ENCODE measurements at places on chromosomes 5 and 9. TPM values are rescaled to one million over a fixed set of nuclear protein-coding genes. Genes with fewer than 3 reads are reported as not detected.

ENC1 gene
- 4.8 TPM for total RNA-seq

DNA sequence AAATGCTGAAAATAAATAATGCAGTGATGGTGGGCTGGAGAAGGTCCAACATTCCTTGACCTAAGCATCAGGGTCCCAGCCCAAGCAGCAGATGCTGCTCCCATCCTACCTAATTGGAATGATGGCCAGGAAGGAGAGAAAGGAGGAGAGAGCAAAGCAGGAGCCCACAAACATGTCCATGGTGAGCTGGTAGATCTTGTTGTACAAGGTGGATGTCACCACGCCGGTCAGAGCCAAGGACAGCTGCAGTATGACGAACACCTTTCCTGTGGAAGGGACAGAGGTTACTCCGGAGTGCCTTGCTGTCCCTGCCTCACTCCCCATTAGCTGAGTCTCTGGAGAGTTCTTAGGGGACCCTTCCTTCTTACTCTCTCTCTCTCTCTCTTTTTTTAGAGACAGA lies 4.3 kb downstream of the SLC46A2 start:
- H3K27me3 ChIP-seq: no peaks in the 10 kb centered on the region
- H3K27ac ChIP-seq: no peak overlapping the region
- H3K4me3 ChIP-seq: no peak overlapping the region
- H3K4me1 ChIP-seq: no peaks in the 10 kb centered on the region

DNA sequence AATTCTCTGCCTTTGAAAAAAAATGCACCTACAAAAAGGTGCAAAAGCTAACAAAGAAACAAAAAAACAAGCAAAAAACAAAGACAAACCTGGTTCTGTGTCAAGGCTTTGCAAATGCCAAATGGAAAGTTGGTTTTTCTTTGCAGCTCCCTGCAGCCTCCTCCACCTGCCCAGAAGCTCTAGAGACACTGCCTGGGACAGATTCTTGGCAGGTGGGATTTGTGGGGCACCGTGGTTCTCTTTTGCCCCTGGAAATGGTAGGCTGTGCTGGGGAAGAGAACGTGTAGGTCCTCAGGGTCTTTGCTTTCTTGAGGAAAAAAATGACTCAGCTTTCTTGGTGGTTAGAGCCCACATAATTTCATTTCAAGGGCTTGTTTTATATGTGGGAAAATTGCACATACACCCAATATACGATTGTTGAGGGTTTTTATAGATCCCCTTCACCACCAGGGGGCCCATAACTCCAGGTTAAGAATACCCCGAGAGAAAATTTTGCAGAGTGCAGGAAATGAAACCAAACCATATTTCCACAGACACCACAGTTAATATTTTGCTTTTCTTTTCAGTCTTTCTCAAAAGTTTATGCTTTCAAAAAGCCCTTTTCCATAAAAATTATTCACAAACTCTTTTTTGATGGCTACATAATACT lies 58.7 kb downstream of the NXNL2 start:
- no peaks in the 10 kb centered on the region for H3K36me3 ChIP-seq
- no peaks in the 10 kb centered on the region for H3K27me3 ChIP-seq
- H3K27ac ChIP-seq: no peak overlapping the region
- no peak overlapping the region for H3K4me3 ChIP-seq
- no peaks in the 10 kb centered on the region for H3K4me1 ChIP-seq
- no peak for DNase-seq

CLIC3 gene
- 7.0 TPM for total RNA-seq

DBH gene
- total RNA-seq: not detected

DNA sequence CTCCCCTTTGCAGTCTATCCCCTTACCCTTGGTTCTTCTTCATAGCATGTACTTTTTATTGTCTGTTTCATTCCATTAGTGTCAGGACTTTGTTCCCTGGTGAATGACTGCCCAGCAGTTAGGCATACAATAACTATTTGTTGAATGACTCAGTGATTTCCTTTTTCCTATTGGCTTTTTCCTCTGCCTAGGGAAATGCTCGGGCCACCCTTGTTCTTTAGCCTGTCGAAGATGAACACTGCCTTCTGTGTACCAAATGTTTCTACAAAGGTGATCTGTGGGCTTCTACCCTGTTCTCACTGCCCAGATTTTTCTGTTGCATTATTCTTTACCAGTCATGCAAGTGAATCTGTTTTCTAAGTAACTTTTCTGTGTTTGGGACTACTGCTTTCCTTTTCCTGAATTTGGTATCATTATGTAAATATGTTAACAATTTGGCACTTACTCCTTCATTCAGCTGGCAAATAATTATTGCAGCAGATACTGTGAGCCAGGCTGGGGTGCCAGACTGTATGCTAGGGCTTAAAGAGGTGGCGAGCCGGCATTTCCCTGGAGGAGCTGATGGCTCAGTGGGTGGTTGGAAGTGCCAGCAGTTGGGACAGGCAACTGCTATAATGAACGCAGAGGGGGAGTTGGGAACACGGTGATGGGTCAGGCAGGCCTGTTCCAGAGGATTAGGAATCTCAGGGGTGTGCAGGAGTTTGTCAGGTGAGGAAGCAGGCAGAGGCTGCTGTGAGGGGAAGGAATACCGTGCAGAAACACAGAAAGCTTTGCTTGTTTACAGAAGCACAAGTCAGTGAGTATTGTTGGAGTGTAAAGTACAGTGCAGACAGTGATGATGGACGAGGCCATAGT lies 30.6 kb downstream of the KDM4C start:
- no peaks in the 10 kb centered on the region for H3K4me1 ChIP-seq
- no peak overlapping the region for H3K27ac ChIP-seq
- H3K36me3 ChIP-seq: no peaks in the 10 kb centered on the region
- no peak overlapping the region for H3K4me3 ChIP-seq
- no peaks in the 10 kb centered on the region for H3K27me3 ChIP-seq

- no peaks in the 10 kb centered on the region for H3K36me3 ChIP-seq
- H3K27ac ChIP-seq: no peak overlapping the region
- no peaks in the 10 kb centered on the region for H3K4me1 ChIP-seq
- no peaks in the 10 kb centered on the region for H3K27me3 ChIP-seq
- no peak for DNase-seq
Observed at GRCh38 chr9:72564479-72565281, 43.3 kb downstream of the TMC1 start.

FAM153A gene
- total RNA-seq: not detected

OR1Q1 gene
- not detected for total RNA-seq

EIF4E1B gene
- total RNA-seq: not detected

DNA sequence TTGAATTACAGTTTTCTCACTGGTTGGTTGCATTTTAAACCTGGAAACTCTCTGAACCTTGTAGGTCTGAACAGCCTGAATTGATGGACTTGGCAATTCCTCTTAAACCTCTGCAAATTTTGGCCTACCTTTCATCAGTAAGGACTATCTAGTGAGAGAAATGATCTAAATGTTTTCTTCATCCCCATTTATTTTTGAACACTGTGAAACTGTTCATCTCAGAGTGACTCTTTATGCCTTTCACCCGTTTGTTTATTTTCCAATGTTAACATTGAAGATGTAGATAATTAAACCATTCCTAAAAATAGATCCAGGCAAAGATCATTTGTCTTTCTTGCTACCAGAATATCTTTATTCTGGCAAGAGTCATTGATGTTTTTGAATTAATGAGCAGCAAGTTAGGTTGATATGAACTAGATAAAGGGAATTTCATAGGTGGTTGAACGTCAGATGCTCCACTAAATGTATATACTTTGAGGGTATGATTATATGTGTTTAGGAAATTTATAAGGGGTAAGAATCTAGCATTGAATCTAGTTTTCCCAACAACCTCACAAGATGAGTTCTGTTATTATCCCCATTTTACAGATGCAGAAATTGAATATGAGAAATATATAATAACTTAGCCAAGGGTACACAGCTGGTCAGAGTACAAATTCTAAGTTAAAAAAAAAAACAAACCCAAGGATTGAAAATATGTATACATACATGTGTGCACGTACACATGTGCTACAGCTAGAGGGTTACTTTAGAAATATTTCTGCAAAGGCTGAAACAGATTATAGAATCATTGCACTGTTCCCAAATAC lies 3.4 kb downstream of the CPEB4 start:
- H3K36me3 ChIP-seq: no peaks in the 10 kb centered on the region
- H3K27me3 ChIP-seq: no peaks in the 10 kb centered on the region
- H3K4me3 ChIP-seq: peak overlapping the region; percentile 90
- H3K27ac ChIP-seq: peak overlapping the region; percentile 32

GRCh38 chr9:80378669-80379293 lies 807.0 kb downstream of the TLE4 start:
- H3K27me3 ChIP-seq: no peaks in the 10 kb centered on the region
- H3K4me1 ChIP-seq: no peaks in the 10 kb centered on the region
- no peak overlapping the region for H3K4me3 ChIP-seq
- no peaks in the 10 kb centered on the region for H3K36me3 ChIP-seq
- no peak overlapping the region for H3K27ac ChIP-seq
- no peak for DNase-seq

GRCh38 chr9:94627287-94627686 lies 12.0 kb downstream of the FBP1 start:
- H3K27me3 ChIP-seq: no peaks in the 10 kb centered on the region
- no peak overlapping the region for H3K27ac ChIP-seq
- DNase-seq: no peak
- no peaks in the 10 kb centered on the region for H3K36me3 ChIP-seq
- H3K4me3 ChIP-seq: no peak overlapping the region

Measured in aorta (tissue), 5 donors.